ENCODE measurements at places on chromosomes 16 and 17. TPM values are rescaled to one million over a fixed set of nuclear protein-coding genes. Genes with fewer than 3 reads are reported as not detected.

GRCh38 chr17:80679816-80680215 lies 135.2 kb downstream of the RPTOR start:
- no peak for DNase-seq

DNA sequence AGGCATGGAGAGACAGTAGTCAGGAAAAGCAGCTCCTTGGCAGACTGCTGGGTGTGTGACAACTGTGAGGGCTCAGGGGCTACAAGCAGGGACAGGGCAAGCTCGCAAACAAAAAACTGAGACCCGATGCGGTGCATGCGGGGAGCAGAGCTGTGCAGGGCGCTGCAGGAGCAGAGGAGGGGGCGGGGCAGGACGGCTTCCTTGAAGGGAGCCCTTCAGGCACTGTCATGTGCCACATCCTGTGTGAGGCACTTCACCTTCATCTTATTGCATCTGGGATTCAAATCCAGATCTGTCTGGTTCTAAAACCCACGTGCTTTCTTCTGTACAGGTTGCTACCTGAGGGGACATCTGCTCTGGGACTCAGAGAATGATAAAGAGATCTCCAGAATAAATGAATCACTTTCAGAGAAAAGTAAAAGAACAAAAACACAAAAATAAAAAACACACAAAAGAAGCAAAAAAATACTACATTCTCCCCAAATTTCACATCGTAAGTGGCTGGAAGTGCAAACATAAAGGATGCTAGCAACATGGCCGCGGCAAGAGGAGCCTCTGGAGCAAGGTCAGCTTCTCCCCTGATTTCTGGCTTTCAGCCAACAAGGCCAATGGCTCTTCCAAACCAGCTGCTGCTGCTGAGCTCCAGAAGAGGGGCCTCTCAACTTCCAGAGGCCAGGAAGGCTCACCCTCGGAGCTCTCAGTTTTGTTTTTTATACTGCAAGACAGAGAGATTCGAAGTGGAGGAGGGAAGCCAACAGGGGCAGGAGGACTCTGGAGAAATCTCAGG lies 14.2 kb downstream of the LYRM9 start:
- peak; percentile 87 for DNase-seq

DNA sequence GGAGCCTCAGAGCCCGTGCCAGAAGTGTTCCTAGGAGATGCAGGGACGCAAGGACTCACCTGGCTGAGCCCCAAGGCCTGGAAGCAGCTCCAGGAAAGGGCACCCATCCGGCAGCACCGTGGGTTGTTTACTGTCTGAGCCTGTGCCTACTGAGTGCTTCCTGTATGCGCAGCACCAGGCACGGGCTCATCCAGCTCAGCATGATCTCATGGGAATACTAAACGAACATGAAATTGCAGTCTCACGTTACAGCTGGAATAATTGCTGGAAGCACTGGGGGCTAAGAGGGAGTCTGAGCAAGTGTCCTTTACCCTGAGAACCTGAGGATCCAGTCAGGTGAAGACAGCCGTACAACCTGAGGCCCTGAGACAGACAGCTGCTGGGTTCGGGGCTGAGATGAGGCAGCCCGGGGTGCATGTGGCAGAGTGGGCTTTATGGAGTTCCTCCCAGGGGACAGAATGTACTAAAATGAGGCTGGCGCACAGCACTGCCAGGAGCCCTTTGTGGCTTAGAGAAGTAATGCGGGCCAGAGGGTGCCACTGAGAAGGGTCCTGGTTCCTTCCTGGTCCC lies 5.4 kb downstream of the CTRL start:
- DNase-seq: no peak

DNA sequence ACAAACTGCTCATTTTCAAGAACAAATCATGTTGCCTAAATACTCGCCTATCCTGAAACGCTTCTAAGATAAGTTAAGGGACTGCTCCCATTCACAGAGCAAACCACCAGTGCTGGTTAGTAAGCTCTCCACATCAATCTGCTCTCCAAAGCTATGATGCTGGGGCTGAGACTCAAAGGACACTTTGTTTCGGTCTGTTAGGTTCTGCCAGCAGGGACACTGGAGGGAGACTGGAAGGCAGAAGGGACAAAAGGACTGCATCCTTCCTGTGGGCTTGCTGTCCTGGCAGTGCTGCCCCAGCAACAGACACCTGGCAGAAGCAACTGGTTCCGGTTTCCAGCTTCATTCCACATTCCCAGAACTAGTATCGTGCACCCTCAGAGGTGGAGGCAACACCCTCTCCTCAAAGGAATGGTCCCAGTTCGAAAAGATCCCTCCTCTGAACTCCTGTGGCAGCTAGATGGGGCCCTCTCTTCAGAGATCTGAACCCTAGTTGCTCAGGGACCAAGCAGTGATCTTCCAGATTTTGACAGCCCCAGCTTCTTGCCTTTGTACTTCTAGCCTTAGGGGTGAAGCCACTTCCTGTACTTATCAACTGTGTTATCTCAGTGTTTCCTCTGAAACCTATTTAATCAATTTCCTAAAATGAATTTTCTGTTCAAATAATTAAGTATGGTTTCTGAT lies 73.4 kb upstream of the GSG1L start:
- DNase-seq: peak; percentile 85

DNA sequence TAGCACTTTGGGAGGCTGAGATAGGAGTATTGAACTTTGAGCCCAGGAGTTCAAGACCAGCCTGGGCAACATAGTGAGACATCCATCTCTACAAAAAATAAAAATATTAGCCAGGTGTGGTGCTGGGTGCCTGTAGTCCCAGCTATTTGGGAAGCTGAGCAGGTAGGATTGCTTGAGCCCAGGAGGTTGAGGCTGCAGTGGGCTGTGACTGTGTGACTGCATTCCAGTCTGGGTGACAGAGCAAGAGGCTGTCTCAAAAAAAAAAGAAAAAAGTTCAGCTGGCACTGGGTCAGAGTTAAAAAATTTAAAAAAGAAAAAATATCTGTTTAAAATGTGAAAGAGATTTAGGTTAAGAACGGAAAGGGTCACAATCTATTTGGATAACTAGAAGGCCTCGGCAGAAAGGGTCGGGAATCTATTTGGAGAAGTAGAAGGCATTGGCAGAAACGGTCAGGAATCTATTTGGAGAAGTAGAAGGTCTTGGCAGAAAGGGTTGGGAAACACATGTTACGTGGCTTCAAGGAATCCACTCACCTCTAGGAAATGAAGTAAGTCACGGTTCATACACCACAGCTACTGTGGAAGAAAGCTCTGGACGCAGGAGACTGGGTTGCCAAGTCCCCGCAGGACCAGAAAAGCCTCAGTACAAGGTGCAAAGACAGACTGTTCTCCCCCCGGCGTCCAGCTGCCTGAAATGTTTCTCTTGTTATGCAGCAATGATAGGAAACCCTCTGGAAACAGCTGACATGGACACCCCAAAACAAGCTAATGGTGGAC lies 25.3 kb downstream of the LMF1 start:
- no peak for DNase-seq

GRCh38 chr17:35064516-35065215 lies 1.2 kb upstream of the RFFL start:
- DNase-seq: no peak

- DNase-seq: peak; percentile 98
These were observed 721 bp upstream of the SOCS3 start for GRCh38 chr17:78360371-78361224.

DNA sequence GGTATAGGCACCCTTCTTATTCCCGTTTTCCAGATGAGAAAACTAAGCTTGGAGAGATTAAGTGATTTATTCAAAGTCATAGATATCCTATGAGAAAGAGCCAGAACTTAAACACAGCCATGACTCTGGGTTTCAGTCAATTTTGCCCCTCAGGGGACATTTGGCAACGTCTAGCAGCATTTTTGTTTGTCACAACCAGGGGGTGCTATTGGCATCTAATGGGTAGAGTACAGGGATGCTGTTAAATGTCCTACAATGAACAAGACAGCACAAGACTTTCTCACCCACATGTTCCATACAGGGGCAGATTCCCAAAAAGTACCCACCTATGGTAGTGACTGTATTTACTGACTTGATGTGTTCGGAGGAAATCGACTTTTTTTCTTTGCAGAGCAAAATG lies 4.8 kb upstream of the SHISA9 start:
- no peak for DNase-seq

GRCh38 chr17:16406742-16407674 lies 8.4 kb upstream of the TRPV2 start:
- no peak for DNase-seq

- DNase-seq: no peak
These were observed 456.9 kb downstream of the TOX3 start for GRCh38 chr16:52090080-52090479.

DNA sequence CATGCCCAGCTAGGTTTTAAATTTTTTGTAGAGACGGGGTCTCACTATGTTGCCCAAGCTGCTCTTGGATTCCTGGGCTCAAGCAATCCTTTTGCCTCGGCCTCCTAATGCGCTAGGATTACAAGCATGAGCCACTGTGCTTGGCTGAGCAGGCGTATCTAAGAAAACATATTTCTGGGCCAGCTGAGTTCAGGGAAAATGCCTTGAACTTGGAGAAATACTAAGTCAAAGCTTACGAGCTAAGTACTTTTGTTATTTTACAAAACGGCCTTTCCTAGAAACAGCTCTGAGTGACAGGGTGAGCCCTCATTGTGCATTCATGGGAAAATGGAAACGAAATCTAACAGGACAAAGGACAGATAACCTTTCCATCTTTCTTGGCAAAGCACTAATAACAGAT lies 24.7 kb downstream of the DNAI2 start:
- DNase-seq: no peak

GRCh38 chr17:55228683-55229192 lies 36.0 kb upstream of the HLF start:
- no peak for DNase-seq

- no peak for DNase-seq
These were observed 38.0 kb upstream of the NOL11 start for GRCh38 chr17:67679721-67680120.

DNA sequence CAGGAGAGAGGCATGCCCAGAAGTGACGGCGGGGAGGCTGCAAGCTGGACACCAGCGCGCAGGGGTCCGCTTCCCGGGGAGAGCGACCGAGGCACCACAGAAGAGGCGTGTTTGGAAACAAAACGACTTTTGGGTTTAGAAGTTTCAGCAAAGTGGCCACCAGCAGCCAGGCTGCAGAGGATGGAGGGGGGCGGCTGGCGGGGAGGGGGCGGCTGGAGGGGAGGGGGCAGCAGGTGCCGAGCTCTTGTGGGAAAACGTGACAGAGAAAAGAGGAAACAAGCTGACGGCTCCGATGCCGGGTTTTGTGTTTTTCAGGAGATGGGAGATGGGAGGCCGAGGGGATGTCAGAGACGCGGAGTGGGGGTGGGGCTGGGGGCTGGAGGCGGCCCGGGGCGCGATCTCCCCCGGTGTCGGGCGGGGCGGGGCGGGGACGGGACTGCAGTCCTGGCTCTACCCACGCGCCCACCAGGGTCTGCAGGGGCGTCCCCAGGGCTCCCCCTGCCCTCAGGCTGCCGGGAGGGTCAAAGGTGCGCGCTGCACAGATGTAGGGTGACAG lies 32.1 kb upstream of the RPH3AL start:
- DNase-seq: no peak

GRCh38 chr16:65176603-65177002 lies 54.7 kb upstream of the CDH11 start:
- no peak for DNase-seq

DNA sequence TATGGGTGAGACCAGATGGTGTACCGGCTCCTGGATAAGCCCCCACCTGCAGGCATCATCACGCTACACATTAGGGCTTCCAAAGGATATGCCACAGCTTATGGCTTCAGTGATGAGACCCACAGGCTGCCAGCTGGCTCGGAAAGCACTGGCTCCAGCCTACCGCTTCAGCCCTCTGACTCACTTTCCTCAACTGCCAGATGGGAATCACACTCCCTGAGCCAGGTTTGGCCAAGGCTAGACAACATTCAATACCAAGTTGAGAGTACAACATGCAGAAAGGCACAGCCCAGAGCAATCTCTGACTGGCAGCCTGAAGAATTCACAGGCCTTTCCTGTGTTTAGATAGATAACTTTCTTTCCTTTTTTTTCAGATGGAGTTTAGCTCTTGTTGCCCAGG lies 10.3 kb downstream of the CENPV start:
- DNase-seq: no peak

- DNase-seq: no peak
These were observed 11.9 kb downstream of the KIF19 start for GRCh38 chr17:74337834-74338500.

GRCh38 chr17:42894283-42895184 lies 6.1 kb upstream of the G6PC1 start:
- no peak for DNase-seq

DNA sequence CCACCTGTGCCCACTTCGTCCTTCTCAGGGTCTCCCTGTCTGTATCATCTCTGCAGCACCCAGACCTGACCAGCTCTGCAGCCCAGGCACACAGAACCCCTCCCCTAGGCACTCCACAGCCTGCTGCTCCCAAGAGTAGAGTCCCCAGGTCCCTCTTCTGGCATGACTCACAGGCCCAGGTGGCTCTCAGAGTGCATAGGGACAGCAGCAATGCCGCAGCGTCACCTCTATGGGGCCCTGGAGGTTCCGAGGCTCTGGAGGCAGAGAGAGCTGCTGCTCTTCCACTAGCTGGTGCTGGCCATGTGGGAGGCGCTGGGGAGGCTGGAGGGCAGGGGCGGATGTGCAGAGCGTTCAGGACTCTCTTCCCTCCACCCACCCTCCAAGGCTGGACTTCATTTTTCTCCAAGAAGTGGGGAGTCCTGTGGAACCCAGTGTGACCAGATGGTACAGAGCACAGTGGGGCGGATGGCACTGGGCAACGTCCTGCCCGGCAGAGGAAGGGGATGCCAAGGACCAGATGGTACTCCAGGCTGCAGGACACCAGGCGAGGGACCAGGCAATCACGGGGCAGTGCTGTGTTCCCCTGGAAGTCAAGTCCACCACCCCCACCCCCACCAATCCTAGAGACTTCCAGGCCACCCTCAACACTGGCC lies 151.7 kb downstream of the RBFOX3 start:
- no peak for DNase-seq

DNA sequence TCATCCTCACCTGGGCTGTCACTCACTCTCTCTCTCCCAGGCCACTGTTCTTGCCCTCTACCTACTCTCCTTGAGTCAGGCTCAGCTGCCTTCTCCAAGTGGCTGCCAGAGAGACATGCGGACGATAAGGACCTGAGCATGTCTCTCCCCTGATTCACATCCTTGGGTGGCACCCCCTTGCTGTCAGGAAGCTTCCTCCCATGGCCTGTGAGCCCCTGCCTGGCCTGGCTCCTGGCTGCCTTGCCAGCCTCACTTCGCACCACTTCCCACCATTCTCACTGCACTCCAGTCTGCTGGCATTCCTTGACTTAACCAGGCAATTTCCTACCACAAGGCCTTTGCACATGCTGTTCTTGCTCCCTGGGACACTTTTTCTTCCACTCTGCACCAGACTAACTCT lies 2.7 kb upstream of the ALDH3A1 start:
- DNase-seq: no peak

GRCh38 chr16:924806-925205 lies 46.0 kb downstream of the LMF1 start:
- DNase-seq: no peak

The SLC13A2 gene
- not detected for total RNA-seq

The KRTAP4-9 gene
- total RNA-seq: not detected

The NAGS gene
- 0.91 TPM for total RNA-seq

The PROCA1 gene
- total RNA-seq: 6.0 TPM

Data from activated CD4-positive, alpha-beta T cell treated with anti-CD3 and anti-CD28 coated beads, Interleukin-2, amount 10 ng/mL, durations not matched to agents 24 days and 14 days (primary cell).